ENCODE measurements at places on chromosomes 4 and X.

DNA sequence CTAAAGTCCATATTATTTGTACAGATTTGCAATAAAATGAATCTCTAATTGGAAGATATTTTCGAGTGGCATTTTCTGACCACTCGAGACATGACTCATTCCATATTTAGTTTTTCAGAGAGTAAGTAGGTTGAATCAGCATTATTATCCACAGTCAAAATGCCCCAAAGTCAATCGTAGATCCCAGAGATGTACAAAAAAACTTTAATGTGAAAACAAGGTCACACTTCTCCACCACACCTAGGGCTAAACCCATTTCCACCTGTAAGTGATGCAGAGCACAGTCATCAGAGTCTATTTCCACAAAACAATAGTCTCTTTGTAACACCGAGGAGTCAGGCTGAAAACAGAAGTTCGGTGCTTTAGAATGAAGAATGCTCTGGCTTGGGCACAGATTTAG is 117.1 kb upstream of the TENM3 start:
- no peak for DNase-seq

DNA sequence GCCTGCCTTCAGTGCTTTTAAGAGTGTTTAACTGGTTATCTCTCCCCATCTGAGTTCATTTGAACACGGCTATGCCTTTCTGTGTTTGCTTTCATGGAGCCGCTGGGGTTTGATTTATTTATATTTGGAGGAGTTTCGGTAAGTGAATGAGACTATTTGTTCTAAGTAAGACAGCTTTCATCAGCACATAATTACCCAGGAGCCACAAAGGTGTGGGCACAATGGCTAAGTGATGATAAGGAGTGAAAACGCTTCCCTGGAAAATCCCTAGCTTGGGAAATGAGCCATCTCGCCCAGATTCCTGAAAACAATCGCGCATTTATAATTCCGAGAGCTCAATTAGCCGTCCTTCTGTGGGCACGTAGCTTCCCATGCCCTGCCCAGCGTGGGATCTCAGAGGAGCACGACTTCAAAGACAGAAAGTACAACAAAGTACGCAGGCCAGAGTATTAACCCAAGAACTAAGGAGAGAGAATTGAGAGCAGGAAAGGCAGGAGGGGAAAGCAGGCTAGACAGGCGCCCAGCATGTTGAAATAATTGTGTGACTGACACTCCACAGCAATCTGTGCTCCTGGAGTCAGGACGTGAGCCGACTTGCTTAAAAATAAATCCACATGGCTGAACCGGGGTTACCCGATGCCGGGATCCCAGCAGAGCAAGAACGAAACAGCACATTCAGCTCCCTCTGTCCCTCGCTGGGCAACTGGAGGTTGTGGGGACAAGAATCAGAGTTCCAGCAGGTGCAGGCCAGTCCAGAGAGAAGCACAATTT is 99.0 kb downstream of the DHRSX start:
- DNase-seq = no peak

GRCh38 chr4:105828074-105828473 is 67.2 kb upstream of the NPNT start:
- DNase-seq = no peak

DNA sequence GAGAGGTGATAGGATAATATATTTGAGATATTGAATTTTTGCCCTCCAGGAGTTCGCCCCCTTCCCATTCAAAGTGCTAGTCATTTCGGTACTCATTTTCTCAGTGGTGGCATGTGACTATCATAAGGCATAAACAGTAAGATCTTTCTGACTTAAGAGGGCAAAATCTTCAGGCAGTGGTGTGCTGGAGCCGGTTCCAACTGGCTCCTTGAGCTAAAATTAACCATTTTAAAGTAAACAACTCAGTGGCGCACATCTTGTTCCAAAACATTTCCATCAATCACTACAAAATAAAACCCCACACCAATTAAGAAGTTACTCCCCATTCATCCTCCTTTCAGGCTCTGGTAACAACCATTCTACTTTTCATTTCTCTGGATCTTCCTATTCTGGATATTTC is 43.3 kb downstream of the LUZP4 start:
- no peak for DNase-seq

DNA sequence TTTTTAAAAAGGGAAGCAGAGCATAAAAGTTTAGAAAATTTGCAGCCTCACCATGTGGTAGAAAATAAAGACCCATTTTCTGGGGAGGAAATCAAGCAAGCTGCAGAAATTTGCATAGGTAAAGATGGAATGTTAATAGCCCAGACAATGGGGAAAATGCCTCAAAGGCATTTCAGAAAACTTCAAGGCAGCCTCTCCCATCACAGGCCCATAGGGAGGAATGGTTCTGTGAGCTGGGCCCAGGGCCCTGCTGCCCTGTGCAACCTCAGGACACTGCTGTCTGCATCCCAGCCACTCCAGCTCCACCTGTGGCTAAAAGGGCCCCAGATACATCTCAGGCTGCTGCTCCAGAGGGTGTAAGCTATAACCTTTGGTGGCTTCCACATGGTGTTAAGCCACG is 137.9 kb downstream of the INPP4B start:
- DNase-seq = no peak

DNA sequence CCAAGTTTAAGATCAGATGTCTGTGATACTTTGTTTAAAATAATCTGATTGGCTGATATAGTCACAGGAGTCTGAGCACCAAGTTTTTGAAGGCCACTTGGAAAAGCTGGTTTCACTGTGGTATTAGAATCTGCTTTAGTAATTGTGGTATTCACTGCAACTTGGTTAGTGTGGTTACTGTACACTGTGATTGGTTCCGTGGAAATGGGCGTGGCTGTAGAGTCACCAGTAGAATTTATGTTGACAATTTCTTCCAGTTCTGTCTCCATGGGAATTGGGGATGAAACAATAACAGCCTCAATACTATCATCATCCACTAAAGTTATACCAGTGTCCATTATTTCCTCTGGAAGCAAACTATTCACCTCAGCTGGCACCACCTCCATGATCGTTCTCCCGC is 26.2 kb downstream of the LIN54 start:
- DNase-seq = peak; percentile 81
